Endothelial cell of umbilical vein (primary cell): ENCODE measurements at places on chromosomes 2 and 18. TPM values are rescaled to one million over a fixed set of nuclear protein-coding genes. Genes with fewer than 3 reads are reported as not detected.
A peak's percentile ranks its signal among the peaks of the same experiment; 100 is the strongest.

LANCL1 gene
- 24.2 and 29.7 TPM in 2 replicates for total RNA-seq

CBLN2 gene
- total RNA-seq, result 0.55 and 1.1 TPM in 2 replicates

POTEC gene
- total RNA-seq, result not detected in 2 replicates

QPCT gene
- 12.8 and 14.3 TPM in 2 replicates for total RNA-seq

MLPH gene
- total RNA-seq, result not detected in 2 replicates

SLC40A1 gene
- 5.7 and 8.5 TPM in 2 replicates for total RNA-seq

MRO gene
- total RNA-seq, result not detected in 2 replicates

- H3K36me3 ChIP-seq, result no peaks in the 10 kb centered on the region
- H3K27ac ChIP-seq, result no peak overlapping the region
- no peaks in the 10 kb centered on the region for H3K4me1 ChIP-seq
- no peak overlapping the region for H3K4me3 ChIP-seq
- no peak for DNase-seq
Measured at GRCh38 chr2:98927027-98927426, 9.0 kb downstream of the CRACDL start.

DNA sequence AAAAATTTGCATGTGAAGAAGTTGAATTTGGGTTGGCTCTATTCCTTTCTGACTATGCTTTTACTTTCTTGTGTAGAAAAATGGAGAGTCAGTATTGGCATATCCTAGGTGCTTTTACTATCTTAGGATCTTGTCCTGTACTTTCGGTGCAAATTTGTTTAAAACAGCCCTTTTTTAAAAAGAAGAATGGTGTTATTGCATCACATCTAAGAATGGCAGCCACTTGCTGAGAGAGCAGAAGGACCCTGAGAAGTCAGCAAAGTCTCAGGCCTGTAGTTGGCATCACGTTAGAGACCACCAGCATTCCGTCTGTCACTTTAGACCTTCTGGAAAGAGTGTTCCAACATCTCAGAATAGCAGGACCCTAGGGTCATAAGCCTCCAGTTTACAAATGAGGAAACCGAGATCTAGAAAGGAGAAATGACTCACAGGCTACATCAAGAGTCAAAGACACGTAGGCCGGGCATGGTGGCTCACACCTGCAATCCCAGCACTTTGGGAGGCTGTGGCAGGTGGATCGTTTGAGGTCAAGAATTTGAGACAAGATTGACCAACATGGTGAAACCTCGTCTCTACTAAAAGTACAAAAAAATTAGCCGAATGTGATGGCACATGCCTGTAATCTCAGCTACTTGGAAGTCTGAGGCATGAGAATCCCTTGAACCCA lies 42.5 kb downstream of the SPATS2L start:
- H3K4me1 ChIP-seq, result no peaks in the 10 kb centered on the region
- H3K36me3 ChIP-seq, result no peaks in the 10 kb centered on the region
- no peak overlapping the region for H3K27ac ChIP-seq
- no peak for DNase-seq
- H3K4me3 ChIP-seq, result no peak overlapping the region

GRCh38 chr2:26457251-26457666 lies 20.7 kb downstream of the OTOF start:
- H3K27me3 ChIP-seq, result no peaks in the 10 kb centered on the region
- no peak overlapping the region for H3K27ac ChIP-seq
- no peaks in the 10 kb centered on the region for H3K36me3 ChIP-seq
- no peak overlapping the region for H3K4me3 ChIP-seq
- DNase-seq, result no peak
- peaks cover 16% of the 10 kb centered on the region for H3K4me1 ChIP-seq

- no peak overlapping the region for H3K4me3 ChIP-seq
- H3K4me1 ChIP-seq, result no peaks in the 10 kb centered on the region
- peaks cover 4% of the 10 kb centered on the region for H3K27me3 ChIP-seq
- no peak overlapping the region for H3K27ac ChIP-seq
- no peaks in the 10 kb centered on the region for H3K36me3 ChIP-seq
- no peak for DNase-seq
Measured at GRCh38 chr2:85231468-85231805, 96.4 kb downstream of the TGOLN2 start.

- no peak overlapping the region for H3K4me3 ChIP-seq
- no peak overlapping the region for H3K27ac ChIP-seq
- no peak for DNase-seq
- no peaks in the 10 kb centered on the region for H3K36me3 ChIP-seq
- H3K27me3 ChIP-seq, result peaks cover under 1% of the 10 kb centered on the region
- H3K4me1 ChIP-seq, result no peaks in the 10 kb centered on the region
Measured at GRCh38 chr2:9782197-9782719, 61.0 kb upstream of the TAF1B start.

DNA sequence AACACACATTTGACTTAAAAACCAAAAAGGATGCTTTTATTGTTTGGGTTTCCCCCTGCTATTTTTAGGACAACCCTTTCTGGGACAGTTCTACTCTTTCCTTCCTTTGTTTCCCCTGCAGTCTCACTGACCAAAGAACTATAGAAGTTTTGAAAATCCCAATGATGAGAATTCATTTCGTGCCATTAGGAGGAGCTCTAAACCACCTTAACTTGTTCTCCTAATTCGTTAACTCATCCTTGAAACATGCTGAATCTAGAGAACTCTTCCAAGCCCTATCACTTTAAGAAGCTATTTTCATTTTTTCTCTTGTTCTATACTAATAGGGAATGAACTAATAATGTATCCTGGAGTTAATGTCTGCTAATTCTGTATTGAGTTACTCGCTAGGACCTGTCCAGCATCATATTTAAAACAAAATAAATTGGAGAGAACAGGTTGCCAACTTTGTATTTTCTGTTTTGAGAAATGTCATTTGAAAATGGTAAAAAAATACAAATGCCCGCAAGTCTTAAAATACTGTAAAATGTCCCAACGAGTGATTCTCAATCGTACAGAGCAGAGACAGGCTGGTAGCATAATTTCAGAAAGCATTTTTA lies 62.9 kb downstream of the AFTPH start:
- H3K36me3 ChIP-seq, result peaks cover 5% of the 10 kb centered on the region
- no peak overlapping the region for H3K27ac ChIP-seq

GRCh38 chr2:188974164-188974563 lies at the start of gene COL3A1:
Gene COL3A1 (plus strand): TSS chr2:188974373. CDS start chr2:188974490, 117 bp downstream.
- DNase-seq, result peak; percentile 21
- no peak within 1 kb of the TSS for H3K4me3 ChIP-seq
- H3K27ac ChIP-seq, result no peak within 1 kb of the TSS
- peaks cover 17% of the 10 kb centered on the region for H3K4me1 ChIP-seq

- no peaks in the 10 kb centered on the region for H3K36me3 ChIP-seq
- no peak for DNase-seq
- no peak overlapping the region for H3K4me3 ChIP-seq
- no peaks in the 10 kb centered on the region for H3K27me3 ChIP-seq
- H3K4me1 ChIP-seq, result peaks cover 10% of the 10 kb centered on the region
Measured at GRCh38 chr2:110124038-110124825, 8.6 kb upstream of the MALL start.

DNA sequence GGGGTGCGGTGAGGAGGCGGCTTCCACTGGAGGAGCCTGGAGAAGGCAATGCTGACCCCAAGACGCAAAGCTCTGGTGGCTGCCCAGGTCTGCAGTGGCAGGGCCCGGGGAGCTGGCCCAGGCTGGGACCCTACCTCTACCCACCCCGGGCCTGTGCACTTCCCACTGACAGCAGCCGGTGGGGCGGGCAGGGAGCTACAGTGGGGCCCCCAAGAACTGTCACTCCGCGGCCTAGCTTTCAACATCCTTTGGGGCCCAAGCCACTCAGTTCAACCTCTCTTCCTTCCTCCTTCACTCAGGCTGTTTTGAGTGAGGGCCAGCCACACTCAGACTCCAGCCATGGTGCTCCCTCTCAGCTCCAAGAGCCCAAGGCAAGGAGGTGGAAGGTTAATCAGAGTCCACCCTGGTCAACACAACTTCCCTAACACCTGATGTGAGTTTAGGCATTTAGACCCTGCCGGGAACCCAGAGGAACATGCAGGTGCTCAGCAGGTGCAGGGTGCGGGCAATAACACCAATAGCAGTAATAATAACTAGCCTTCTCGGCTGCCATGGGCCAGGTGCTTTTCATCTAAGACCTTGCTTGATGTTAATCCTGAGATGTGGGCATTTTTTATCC lies 93.6 kb downstream of the ZFP36L2 start:
- H3K27me3 ChIP-seq, result no peaks in the 10 kb centered on the region
- no peak overlapping the region for H3K4me3 ChIP-seq
- no peaks in the 10 kb centered on the region for H3K36me3 ChIP-seq
- no peak for DNase-seq
- H3K27ac ChIP-seq, result no peak overlapping the region

DNA sequence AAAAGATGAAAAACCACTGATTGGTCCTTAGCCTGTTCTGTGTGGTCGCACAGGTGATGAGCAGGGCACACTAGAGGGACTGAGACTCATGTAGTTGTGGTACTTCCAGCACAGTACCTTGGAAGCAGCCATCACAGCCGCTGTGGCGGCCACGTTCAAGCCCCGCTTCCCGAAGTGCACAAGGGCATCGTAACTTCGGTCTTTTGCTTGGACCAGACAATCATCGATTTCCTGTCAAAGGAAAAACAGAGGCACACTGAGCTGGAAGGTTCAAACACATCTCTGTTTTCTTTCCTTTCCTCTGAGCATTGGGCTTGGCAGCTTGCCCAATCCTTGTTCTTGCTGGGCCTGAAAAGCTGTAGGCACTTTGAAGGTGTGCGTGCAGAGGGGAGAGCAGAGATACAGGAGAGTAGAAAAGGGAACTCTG lies 52.6 kb downstream of the MRPL35 start:
- no peak overlapping the region for H3K4me3 ChIP-seq
- no peaks in the 10 kb centered on the region for H3K36me3 ChIP-seq
- H3K27ac ChIP-seq, result no peak overlapping the region
- peak; percentile 59 for DNase-seq
- H3K4me1 ChIP-seq, result peaks cover 3% of the 10 kb centered on the region
- H3K27me3 ChIP-seq, result peaks cover 13% of the 10 kb centered on the region

DNA sequence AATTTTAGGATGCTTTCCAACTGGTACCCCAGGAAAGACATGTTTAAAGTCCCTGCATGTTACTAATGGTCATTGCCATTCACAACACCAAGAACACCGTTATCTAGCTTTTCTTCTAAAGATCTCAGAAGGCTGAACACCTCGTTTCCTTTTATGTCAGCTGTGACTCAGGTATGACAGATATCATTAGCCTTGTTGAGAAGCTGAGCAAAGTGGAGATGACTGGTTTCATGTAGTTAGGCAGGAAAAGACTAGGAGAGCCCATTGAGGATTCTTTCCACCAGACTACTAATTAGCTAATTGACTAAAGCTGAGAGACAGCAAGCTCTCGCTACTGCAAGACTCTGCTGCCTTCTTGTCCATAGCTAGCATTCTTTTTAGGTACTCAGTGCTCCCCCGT lies 32.0 kb upstream of the ARL5A start:
- no peak overlapping the region for H3K27ac ChIP-seq
- peaks cover 6% of the 10 kb centered on the region for H3K27me3 ChIP-seq
- H3K4me3 ChIP-seq, result no peak overlapping the region

- H3K36me3 ChIP-seq, result no peaks in the 10 kb centered on the region
- H3K4me1 ChIP-seq, result no peaks in the 10 kb centered on the region
- H3K4me3 ChIP-seq, result no peak overlapping the region
- no peaks in the 10 kb centered on the region for H3K27me3 ChIP-seq
- no peak for DNase-seq
Measured at GRCh38 chr2:68521037-68521436, 53.7 kb downstream of the APLF start.

DNA sequence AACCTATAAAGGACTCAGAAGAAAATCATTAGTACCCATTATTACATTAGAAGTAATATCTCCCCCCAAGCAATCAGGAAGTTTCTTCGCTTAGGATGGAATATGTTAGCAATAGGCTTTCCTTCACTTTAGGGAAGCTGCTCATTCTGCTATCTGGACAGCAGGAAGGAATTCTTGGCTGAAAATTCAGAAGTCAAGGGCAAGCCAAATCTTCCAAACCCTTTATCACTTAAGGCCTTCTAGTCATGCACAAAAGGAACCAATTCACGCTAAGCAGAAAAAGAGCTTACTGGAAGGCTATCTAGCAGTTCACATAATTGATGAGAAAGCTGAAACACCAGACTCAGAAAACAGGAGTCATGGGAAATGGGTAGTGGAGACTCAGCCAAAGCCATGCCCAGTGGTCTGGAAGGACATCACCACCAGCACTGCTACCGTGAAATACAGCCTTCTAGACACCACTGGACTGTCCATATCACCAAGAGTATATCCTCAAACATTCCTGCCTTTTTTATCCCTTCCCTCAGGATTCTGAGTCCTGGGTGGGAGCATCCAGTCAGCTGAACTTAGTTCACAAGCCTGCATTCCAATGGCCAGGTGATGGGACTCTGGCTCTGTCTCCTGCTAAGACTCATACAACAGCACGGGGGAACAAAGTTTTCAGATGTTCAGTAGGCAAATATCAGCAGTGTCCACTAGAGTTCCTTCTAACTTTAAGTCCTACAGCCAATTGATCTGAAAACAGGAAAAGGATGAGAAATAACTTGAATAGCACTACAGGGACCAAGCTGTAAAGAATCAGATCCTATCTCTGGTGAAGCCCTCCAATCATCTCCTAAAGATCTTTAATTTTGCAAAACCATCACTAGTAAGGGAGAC lies 14.8 kb upstream of the ADAM17 start:
- no peaks in the 10 kb centered on the region for H3K27me3 ChIP-seq
- peaks cover 15% of the 10 kb centered on the region for H3K4me1 ChIP-seq
- no peak overlapping the region for H3K27ac ChIP-seq

- H3K4me3 ChIP-seq, result no peak overlapping the region
- H3K27ac ChIP-seq, result no peak overlapping the region
- peak; percentile 14 for DNase-seq
- H3K4me1 ChIP-seq, result peaks cover 14% of the 10 kb centered on the region
- H3K27me3 ChIP-seq, result no peaks in the 10 kb centered on the region
Measured at GRCh38 chr18:46224181-46224775, 120.1 kb downstream of the HAUS1 start.

GRCh38 chr2:230140667-230141066 lies 71.9 kb upstream of the SLC16A14 start:
- H3K27ac ChIP-seq, result no peak overlapping the region
- H3K36me3 ChIP-seq, result no peaks in the 10 kb centered on the region
- DNase-seq, result no peak
- no peaks in the 10 kb centered on the region for H3K4me1 ChIP-seq
- H3K27me3 ChIP-seq, result peaks cover 3% of the 10 kb centered on the region
- H3K4me3 ChIP-seq, result no peak overlapping the region

DNA sequence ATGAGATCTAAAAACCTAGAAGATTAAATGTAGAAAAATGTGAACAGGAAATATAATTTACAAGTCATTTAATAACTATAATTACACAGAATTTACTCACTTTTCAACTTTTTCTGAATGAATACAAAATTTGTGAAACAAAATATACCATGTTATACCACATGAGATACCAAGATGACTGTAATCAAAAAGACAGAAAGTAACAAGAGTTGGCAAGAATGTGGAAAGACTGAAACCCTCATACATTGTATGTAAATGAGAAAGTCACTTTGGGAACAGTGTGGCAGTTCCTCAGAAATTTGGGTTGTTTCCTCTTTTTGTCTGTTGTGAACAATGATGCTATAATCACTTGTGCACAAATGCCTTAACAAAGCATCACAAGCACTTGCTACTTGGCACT lies 145.4 kb upstream of the ZNF804A start:
- no peak for DNase-seq
- no peak overlapping the region for H3K27ac ChIP-seq
- H3K4me1 ChIP-seq, result no peaks in the 10 kb centered on the region
